Stimulated activated naive CD8-positive, alpha-beta T cell treated with anti-CD3 and anti-CD28 coated beads, Interleukin-15, Interleukin-2, amounts not matched to agents 100 U/mL and 50 U/mL, for 24 hours (primary cell): ENCODE measurements at places on chromosomes 13 and 19.

GRCh38 chr13:42413484-42413815, 141.5 kb downstream of the AKAP11 start:
- DNase-seq, result no peak

DNA sequence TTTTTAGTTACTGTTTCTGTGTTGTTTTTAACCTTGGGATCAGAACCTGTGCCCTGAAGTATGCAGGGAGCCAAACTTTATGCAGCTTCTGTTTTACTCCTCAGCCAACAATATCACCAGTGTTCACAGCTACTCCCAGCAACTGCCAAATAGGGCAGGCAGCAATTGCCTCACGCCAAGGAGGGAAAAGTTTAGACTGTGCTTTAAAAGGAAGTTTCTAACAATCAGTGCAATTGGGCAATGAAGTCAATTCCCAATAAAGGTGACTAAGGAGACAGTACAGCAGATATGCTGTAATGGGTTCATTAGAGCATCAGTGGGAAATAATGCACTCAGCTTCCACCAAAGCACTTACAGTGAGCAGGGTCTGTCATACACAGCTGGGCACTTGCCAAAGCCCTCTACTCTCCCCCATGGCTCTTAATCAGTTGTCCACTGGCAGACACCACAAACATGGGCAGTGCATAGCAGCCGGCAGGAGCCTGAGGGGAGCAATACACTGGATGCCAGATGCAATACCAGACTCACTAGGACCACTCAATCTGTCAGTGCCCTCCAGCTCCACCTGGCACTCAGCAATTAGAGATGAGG, 19.3 kb downstream of the ENOX1 start:
- no peak for DNase-seq

- no peak for DNase-seq
Measured at GRCh38 chr19:52889931-52890330, 7.5 kb downstream of the ZNF320 start.

DNA sequence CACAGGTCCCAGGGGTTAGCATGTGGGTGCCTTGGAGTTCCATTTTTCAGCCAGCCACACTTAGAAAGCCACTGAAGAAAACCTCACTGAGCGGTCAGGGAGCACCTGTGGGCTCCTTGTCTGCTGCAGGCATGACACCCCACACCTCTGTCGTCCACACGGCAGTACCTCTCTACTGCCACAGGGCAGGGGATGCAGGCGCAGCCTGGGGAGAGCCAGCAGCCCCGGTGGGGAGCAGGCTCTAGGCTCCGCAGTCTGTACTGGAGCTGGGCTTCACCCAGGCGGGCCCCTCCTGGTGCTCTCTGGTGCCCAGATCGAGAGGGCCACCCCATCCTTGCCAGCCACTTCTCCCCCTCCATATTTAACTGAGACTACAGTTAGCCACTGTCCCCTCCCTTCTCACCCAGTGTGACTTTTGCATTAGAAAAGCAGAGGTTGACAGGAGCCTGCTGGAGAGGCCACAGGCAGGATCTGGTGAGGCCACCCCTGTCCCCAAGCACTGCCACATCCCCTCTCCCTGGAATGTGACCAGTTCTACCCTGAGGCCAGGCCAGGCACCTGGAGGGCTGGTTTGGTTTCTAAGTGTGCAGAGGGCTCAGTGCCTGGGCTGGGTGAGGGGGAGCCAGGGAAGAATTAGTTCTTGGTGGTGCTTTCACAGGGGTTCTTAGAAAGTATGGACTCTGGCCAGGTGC, 104.4 kb downstream of the KDM4B start:
- no peak for DNase-seq

- DNase-seq, result peak; percentile 65
Measured at GRCh38 chr13:29886446-29886845, 36.0 kb upstream of the UBL3 start.

DNA sequence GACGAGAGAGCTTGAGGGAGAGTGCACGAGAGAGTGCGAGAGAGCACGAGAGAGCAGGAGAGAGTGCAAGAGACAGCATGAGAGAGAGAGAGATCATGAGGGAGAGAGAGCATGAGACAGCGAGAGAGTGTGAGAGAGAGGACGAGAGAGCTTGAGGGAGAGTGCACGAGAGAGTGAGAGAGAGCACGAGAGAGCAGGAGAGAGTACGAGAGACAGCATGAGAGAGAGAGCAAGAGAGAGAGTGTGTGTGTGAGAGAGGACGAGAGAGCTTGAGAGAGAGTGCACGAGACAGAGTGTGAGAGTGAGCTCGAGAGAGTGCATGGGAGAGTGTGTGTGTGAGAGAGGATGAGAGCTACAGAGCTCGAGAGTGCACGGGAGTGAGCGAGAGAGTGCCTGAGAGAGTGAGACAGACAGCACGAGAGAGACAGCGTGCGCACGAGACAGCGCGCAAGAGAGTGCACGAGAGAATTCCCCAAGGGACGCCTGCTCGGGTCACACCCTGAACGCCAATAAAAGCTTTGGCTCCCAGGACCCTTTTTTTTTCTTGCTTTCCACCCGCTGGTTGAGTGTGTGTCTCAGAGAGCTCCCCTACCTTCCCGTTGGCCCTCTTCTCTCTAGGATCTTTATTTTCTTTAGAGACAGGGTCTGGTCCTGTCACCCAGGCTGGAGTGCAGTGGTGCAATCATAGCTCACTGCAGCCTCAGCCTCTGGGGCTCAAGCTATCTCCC, 3.7 kb downstream of the CD70 start:
- DNase-seq, result no peak

- DNase-seq, result no peak
Measured at GRCh38 chr13:30974350-30974749, 41.9 kb downstream of the TEX26 start.

DNA sequence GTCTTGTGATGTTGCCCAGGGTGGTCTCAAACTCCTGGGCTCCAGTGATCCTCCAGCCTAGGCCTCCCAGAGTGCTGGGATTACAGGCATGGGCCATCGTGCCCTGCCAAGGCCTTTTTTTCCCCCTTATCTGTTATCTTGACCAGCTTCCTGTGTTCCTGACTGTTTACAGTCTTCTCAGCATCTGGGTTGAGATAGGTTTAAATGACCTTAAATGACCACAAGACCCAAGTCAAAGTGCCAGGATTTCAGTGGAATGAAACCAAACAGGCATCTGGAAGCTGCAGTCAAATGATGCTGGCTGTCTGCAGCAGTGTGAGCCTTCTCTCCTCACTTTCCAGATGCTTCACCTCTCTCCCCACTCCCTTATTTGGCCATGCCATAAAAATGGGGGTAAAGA, 114.2 kb upstream of the CLDN10 start:
- no peak for DNase-seq

- peak; percentile 56 for DNase-seq
Measured at GRCh38 chr19:2332341-2333026, 4.0 kb downstream of the SPPL2B start.

- DNase-seq, result no peak
Measured at GRCh38 chr13:107512551-107512950, 702.8 kb downstream of the LIG4 start.

DNA sequence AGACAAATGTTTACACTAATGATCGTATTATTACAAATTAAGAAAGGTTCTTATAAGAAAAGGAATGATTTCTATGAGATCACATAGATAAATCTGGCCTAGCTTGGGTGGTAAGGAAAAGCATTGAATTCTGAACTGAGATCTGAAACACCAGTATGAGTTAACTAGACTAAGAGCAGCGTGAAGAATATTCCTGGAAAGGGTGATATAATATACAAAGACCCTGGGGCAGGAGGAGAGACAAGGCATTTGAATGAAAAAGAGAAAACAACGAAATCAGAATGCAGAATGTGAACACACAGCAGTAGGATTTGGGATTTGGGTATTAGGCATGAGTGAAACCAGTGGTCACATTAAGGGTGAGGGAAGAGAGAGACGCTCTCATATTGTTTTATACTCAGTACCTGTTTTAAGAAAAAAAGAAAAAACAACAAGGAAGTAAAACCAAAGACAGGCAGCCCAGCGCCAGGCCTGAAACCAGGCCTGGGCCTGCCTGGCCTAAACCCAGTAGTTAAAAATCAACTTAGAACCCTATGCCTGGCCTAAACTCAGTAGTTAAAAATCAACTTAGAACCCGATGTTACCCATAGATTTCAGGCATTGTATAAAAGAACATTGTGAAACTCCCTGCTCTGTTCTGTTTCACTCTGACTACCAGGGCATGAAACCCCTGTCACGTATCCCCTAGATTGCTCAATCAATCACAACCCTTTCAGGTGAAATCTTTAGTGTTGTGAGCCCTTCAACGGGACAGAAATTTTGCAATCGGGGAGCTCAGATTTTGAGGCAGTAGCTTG, 287.1 kb downstream of the ITGBL1 start:
- no peak for DNase-seq

DNA sequence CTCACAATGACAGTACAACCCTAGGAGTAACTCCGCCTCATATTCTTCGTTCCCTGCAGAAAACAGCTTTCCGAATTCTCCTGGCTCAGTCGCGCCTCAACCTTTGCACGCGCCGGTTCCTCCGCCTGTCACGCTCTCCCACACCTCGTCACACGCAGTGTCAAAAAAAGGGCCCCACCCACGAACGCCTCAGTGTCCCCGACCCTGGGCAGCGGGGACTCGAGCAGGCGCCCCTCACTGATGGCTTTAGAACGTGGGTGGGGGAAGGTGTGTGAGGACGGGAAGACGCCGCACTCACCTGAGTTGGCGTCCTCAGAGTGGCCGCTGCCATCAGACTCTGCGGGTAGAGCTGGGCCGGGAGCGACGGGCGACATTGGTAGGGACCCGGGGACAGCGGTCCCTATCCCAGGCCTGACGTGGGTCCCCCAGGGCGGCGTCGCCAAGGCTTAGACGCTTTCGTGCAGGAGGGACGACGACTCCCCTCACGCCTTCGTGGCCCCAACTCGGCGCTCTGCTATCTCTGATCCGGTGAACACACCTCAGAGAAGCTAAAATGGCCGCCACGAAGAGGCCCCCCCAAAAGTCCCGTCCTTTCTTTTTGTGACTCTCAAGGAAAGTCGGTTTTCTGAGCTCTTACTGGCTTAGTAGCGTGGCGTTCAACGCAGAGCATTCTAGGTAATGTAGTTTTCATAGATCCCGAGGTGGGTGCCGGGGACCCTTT, at the start of gene ZNF154:
Gene ZNF154 (minus strand): TSS at position 564 of the 721 bp plus-strand sequence. CDS start 233 bp downstream, at position 331.
- DNase-seq, result peak; percentile 33

DNA sequence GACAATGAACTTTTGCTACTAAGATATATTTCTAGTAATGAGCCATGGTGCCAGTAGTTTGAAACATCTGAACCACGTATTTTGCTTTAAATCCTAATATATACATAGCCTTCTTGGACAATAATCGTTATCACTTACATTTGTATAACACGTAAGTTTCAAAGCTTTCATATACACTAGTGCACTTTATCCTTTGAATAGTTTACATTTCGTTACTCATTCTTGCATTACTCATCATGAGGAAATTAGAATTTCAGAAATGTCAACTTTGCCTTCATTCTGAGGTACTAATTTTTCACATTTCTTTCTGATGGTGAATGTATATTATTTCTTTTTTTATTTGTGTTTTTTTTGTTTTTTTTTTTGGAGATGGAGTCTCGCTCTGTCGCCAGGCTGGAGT, 5.8 kb downstream of the KBTBD7 start:
- no peak for DNase-seq

GRCh38 chr19:30374865-30375552, 2.8 kb downstream of the ZNF536 start:
- no peak for DNase-seq

GRCh38 chr13:95403349-95404140, 102.3 kb upstream of the ABCC4 start:
- DNase-seq, result peak; percentile 9

DNA sequence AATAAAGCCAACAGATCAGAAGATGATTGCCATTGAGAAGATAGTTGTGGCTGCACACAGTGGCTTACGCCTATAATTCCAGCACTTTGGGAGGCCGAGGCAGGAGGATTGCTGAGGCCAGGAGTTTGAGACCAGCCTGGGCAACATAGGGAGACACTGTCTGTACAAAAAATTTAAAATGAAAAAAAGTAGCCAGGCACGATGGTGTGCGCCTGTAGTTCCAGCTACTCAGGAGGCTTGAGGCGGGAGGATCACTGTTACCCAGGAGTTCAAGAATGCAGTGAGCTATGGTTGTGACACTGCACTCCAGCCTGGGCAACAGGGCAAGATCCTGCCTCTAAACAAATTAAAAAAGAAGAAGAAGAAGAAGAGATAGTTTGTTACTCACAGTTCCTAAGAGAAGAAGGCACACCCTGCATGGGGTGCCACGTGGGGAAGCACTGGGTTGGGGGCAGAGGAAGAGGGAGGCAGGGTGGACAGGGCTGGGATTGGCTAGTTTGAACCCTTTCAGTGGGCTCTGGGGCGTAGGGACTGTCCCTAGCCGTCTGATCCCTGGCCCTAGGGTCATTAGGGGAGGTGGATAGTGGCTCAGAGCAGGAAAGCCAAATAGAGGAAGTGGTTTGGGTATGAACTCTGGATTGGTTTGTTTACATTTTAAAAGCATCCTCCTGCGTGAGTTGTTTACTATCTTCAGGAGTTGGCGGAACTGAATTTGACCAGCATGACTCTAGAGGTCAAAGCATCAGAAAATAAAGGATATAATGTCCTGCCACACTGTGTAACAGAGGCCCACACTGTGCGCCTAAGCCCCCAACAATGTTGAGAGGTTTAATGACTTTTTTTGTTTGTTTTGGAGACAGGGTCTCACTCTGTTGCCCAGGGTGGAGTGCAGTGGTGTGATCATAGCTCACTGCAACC, 60.5 kb upstream of the MEDAG start:
- DNase-seq, result no peak

DNA sequence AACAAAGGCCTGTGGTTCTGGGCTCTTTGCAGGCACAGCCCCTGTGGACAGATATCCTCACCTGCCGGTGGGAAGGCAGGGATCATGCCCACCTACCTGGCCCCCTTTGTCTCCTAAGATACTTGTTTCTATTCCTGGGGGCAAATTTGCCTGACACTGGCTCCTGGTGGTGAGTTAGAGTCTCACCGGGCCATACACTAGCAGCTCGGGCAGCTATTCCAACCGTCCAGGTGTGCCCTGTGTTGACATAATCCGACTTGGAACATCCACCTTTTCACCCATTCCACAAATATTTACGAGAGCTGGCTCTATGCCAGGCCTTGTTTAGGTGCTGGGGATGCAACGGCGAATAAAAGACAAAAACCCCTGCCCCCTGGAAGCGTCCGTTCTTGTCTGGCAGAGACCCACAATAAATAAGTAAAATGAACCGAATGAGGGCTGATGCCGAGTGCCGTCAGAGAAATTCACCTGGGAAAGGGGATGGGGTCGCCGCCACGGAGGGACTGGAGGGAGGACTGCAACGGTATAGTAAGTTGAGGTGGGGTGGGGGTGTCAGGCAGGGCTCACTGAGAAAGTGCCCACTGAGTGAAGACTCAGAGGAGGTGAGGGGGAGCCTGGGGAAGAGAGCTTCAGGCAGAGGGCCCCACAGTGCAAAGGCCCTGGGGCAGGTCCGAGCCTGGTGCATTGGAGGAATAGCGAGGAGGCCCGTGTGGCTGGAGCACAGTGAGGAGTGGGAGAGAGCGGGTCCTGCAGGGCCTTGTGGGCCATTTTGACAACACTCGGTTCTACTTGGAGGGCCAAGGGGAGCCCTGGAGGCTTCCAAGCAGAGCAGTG, 43.2 kb upstream of the RANBP3 start:
- no peak for DNase-seq

GRCh38 chr19:36876993-36877938, 26.6 kb downstream of the ZNF345 start:
- DNase-seq, result no peak
